ENCODE measurements at places on chromosomes 1 and 21.

DNA sequence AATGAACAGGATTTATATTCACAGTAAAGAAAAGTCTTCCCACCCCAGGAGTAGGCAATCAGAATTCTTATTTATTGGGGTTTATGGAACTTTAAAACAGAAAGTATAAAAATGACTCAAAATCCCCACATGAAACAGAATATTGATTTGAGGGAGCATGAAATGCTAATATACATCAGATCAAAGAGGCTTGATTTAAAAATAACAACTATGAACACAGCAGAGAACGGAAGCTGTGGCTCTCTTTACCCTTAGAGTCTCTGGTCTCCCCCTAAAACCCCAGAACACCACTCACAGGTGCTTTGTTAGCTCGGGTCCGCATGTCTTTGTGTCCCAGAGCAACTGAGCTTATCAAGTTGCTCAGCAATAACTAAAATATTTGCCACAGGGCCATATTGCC lies 31.2 kb upstream of the FASLG start:
- no peak for DNase-seq

GRCh38 chr1:193411714-193412113 lies 225.3 kb upstream of the B3GALT2 start:
- no peak for DNase-seq

- DNase-seq = no peak
These were observed 10.5 kb upstream of the LRRC8D start for GRCh38 chr1:89810302-89810701.

- no peak for DNase-seq
These were observed 924 bp downstream of the TMEM240 start for GRCh38 chr1:1539310-1540089.

DNA sequence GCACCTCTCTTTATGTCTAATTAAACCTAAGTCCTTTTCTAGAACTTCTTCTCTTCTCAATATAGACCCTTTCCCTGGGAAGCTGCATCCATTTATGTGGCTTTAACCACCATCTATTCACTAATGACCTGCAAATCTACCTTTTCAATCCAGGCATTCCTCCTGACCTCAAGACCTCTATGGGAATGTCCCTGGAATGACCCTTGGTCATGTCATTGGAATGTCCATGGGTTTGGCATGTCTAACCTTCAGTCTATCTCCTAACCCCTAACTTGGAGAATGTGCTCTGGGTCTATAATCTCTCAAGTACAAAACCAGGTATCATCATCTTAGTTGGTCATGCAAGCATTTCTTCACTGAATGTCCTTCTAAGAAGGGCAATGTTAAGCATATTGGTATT lies 196.1 kb downstream of the KCNH1 start:
- no peak for DNase-seq

DNA sequence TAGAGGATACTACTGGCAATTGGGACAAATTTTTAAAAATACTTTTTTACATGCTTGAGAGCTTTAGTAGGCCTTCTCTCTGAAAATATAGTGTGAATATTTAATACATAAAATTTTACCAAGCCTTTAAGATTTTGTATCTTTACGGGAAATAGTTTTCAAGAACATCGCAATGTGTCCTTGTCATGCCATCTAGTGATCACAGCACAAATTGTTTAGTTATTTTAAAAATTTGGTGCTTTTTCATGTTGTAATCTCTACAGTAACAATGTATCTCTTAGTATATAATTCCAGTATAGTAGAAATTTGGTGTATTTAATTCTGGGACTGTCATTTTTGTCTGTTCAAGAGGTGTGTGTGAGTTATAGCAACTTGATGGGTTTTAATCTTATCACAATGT lies 6.7 kb downstream of the CDC7 start:
- no peak for DNase-seq

GRCh38 chr1:159054427-159054826 lies 22.1 kb downstream of the AIM2 start:
- no peak for DNase-seq

DNA sequence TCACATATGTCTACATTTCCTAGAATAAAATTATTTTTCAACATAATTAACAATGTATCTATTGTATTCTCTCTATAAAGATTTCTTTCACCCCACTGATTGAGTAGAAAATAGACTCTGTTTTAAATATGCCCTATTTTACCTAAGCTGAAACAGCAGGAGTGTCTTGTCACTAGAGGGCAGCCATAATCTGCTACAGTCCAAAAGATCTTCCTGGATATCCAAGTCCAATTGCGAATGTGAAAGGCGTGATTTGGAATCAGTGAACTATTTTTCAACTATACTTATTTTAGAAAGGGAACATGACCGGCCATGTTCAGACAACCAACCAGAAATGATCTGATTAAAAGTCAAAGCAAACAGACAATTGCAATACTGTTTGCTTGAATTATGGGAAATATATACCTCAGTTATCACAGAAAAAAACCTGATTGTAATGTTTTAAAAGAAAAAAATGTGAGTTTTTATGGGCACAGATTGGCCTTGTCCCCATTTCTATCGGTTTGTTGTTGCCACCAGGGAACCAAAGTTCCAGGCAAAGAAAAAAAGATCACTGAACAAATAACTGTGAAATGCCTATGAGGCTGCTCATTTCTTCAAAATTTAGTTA lies 1211.0 kb upstream of the ADGRL4 start:
- no peak for DNase-seq

DNA sequence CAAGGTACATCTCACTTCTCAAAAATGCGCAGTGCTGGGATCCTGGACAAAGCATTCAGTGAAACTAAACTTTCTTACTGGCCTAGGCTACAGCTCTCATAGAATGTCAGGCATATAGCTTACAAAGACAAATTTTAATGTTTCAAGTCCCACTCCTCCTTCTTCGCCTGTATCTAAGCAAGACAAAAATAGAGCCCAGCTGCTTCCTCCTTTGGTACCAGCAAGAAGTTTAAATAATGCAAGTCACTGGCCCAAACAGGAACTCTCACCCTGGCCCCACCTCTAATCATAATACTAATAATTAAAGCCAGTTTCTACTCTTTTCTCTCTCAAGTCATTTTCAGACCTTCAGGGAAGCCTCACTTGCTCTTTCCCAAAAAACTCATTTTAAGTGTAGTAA lies 1267.9 kb downstream of the MRPL39 start:
- no peak for DNase-seq

DNA sequence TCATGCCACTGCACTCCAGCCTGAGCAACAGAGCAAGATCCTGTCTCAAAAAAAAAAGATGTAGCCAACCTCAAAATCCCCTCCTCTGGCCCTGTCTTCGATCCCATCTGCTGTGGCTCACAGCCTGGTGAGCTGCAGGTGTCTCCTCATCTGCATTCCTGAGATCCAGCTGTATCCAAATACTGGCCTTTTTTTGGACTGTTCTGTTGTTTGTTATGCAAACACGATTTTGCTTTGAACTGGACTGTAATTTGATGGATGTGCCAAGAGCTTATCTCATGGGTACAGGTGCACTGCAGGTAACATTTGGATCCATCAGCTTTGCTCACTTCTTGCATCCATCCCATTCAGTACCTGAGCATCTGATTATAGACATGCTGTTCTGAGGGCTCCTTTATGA lies 14.1 kb upstream of the FAM43B start:
- DNase-seq = no peak

GRCh38 chr1:79532555-79532954 lies 526.0 kb upstream of the ADGRL4 start:
- no peak for DNase-seq

GRCh38 chr1:89518221-89518631 lies 6.4 kb upstream of the LRRC8B start:
- DNase-seq = no peak

DNA sequence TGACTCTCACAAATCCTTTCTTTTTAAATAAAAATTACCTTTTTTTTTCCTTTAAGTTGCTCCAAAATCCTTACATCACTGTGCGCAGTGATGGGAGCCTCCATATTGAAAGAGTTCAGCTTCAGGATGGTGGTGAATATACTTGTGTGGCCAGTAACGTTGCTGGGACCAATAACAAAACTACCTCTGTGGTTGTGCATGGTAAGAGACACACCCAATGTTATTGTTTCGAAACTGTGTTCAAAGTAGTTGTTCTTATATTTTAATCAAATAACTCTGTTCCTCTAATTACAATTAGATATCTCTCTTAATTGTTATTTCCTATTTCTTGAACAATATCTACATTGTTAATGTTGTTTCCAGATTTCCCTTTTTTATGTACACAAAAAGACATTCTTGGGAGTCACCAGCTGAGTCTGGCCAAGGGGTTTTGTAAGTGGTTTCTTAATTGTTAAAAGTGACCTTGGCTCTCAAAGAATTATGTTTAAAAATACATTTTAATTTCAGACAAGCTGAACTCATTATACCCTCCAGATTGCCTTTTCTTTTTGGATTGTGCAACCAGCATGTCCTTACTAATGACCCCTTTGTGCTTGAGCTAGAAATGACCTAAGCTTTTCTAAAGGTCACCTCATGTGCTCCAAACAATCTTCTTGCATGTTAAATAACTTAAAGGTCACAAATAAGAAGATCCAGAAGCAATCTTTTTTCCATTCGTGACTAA lies 250.1 kb downstream of the HMCN1 start:
- no peak for DNase-seq

- no peak for DNase-seq
These were observed 1643.1 kb upstream of the B3GALT2 start for GRCh38 chr1:194829492-194829891.

DNA sequence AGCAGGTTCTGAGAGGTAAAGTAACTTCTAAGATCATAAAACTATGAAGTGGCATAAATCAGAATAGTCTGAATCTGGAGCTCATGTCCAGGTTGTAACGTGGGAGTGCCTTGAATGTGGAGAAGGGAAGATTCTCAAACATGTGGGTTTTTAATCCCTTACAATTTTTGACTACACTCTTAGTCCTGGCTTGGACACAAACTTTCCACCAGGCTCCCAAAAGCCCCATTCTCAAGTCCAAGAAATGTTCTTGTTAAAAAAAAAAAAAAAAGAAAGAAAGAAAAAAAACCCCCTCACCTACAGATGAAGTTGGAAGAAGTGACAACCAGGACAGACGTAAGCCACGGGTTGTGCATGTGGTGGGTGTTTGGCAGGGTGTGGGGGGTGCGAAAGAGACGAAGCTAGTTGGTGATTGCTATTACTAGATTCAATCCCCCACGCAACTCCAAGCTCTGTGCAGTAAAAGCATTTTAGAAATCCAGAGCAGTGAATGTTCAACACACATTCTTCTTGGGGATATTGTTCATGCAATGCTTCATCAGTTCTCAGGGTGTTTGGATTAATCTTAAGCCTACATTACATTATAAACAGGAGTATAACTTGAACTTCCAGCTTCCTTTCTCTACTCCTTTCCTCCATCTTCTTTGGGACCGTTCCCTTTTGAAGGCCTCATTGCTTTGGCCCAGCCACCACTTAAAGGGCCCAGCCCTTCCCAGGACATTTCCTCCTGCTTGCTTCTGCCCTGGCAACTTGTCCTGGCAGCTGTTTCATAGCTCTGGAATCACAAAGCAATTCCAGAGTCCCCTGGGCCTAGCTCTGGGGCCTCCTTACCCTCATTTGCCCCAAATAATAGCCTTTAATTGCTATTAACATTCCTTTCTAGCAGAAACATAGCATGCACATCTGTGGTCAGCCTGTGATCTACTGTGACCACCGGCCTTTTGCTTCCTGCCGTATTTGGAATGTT lies 41.8 kb downstream of the PHC2 start:
- DNase-seq = no peak

GRCh38 chr1:3433596-3434320 lies 20.7 kb upstream of the ARHGEF16 start:
- DNase-seq = no peak

DNA sequence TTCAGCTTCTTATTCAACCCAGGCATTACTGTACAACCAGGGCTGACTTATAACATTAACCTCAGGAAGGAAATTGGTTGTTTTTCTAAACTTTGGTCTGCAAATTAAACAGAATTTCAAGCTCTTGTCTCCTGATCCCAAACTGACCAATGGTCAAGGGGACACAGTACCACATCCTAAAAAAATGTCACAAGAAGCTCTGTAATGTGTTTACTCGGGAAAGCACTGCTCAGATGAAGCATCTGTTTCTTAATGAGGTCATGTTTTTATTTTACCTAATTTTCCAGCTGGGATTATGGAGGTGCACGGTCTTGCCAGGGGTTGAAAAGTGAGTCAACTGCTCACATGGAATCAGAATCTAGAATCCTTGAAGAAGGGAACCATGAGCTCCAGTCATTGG lies 18.7 kb downstream of the ADAMTS5 start:
- no peak for DNase-seq

DNA sequence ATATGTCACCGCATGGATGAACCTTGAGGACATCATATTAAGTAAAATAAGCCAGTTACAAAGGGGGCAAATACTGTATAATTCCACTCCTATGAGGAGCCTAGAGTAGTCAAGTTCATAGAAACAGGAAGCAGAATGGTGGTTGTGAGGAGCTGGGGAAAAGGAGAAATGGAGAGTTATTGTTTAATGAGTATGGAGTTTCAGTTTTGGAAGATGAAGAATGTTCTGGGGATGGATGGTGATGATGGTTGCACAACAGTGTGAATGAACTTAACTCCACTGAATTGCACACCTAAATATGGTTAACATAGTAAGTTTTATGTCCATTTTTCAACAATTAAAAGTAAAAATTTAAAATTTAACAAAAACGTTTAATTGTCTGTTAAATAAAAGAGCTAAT lies 220.9 kb upstream of the JUN start:
- no peak for DNase-seq

GRCh38 chr1:157196245-157196543 lies 58.0 kb upstream of the ETV3 start:
- DNase-seq = no peak

DNA sequence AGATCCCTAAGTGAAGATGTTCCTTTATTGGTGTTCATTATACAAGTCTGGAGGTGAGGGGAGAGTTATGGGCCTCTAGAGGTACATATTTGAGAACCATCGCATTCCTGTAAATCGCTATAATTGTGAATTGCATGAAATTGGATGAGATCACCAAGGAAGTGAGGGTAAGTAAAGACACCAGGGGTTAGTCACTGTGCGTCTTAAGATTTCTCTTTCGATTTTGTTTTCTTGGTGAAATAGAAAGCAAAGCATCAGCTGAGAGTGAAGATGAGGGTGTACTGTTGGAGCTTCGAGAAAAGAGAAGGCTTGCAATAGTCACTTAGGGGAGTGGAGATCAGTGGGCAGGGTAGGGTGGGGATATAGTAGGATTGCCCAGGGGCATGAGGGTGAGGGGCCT lies 82.1 kb downstream of the RAVER2 start:
- no peak for DNase-seq

DNA sequence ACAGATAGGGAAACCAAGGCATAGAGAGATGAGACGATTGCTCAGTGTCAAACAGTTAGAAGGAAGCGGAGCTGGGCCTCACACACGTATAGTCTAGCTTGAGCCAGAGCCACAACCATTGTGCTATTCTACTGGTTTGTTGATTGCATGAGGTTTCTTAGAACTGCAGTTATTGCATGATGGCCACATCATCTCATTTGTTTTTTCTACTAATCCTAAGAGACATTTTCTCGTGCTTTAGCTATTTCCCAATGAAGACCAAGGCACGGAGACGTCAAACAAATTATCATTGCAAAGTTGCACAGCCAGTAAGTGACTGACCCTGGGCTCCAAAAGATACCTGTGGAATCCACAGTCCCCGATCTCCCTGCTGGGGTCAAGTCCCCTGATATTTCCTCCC lies 25.1 kb upstream of the ZNF362 start:
- DNase-seq = no peak

- DNase-seq = no peak
These were observed 147.3 kb downstream of the HS2ST1 start for GRCh38 chr1:87061742-87062156.

- DNase-seq = no peak
These were observed 6.7 kb downstream of the ZNF496 start for GRCh38 chr1:247324923-247325322.

GRCh38 chr1:37667023-37667671 lies 25.2 kb upstream of the CDCA8 start:
- DNase-seq = no peak
